ENCODE measurements at places on chromosomes 4 and X. TPM values are rescaled to one million over a fixed set of nuclear protein-coding genes. Genes with fewer than 3 reads are reported as not detected.

- no peak for DNase-seq
- no peaks in the 10 kb centered on the region for H3K27me3 ChIP-seq
- no peak overlapping the region for H3K4me3 ChIP-seq
- H3K27ac ChIP-seq, result no peak overlapping the region
These were observed 42.2 kb upstream of the HGFAC start for GRCh38 chr4:3399277-3400194.

- H3K27me3 ChIP-seq, result no peaks in the 10 kb centered on the region
- DNase-seq, result no peak
- H3K36me3 ChIP-seq, result no peaks in the 10 kb centered on the region
- H3K4me3 ChIP-seq, result no peak overlapping the region
- no peaks in the 10 kb centered on the region for H3K4me1 ChIP-seq
These were observed 78.8 kb downstream of the TMEM47 start for GRCh38 chrX:34578237-34578636.

The AASDH gene
- total RNA-seq, result 11.5 TPM

The TMEM47 gene
- total RNA-seq, result not detected

The EOLA2 gene
- 44.3 TPM for total RNA-seq

Measured in PC-9 (cell line).